ENCODE measurements at places on chromosomes 5 and 9.

DNA sequence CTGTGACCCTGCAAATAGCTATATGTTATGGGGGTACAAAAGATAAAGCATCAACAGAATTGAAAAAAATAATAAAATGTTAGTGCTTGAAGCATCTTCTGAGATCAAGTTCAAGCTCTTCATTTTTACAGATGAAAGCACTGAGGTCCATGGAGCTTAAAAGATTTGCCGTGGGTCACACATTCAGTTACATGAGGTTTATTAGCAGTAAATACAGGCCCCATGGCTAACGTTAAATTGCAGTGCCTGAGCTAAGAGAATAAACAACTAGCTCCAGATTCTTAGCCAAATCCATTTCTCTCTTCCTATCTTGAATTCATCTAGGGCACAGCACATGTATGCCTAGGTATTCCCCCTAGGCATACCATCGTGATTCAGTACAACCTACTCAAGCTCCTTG lies 2052.7 kb upstream of the C9orf72 start:
- H3K36me3 ChIP-seq = no peaks in the 10 kb centered on the region
- DNase-seq = no peak
- H3K27ac ChIP-seq = no peak overlapping the region
- H3K27me3 ChIP-seq = no peaks in the 10 kb centered on the region
- H3K4me1 ChIP-seq = no peaks in the 10 kb centered on the region

DNA sequence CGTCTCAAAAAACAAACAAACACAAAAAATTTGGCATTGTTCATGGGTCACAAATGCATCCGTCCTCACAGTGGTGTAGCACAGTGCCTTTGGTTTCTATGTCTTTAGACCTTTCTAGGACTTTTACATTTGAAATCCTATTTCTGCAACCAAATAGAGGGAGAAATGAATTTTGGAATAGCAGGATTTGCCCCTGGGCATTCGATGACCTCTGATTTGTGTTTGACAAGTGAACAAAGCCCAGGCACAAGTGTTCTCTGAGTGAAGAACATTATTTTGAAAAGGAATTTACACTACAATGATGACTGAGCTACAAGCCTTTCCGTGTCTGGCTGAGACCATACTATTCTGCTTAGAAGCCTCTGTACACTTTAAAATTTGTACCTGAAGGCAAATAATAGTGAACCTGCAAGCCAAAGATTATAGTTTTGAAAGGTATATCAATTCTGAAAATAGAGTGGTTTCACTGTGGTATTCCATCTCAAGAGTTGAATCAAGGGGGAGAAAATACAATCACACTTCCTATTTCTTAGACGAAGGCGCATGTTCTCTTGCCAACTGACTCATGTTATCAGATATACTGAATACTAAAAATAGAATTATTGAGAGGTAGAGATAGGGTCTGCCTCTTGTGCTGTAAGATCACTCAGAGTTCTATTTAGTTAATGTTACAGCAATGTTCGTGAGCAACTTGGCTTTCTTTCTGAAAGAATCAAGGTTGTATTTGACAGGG lies 297.6 kb downstream of the KDM4C start:
- DNase-seq = no peak
- no peak overlapping the region for H3K4me3 ChIP-seq
- H3K36me3 ChIP-seq = peaks cover 7% of the 10 kb centered on the region
- no peaks in the 10 kb centered on the region for H3K27me3 ChIP-seq
- H3K27ac ChIP-seq = no peak overlapping the region

- no peaks in the 10 kb centered on the region for H3K36me3 ChIP-seq
- no peaks in the 10 kb centered on the region for H3K4me1 ChIP-seq
- DNase-seq = no peak
- no peak overlapping the region for H3K27ac ChIP-seq
- H3K4me3 ChIP-seq = no peak overlapping the region
Observed at GRCh38 chr9:91935066-91935749, 14.8 kb downstream of the ROR2 start.

GRCh38 chr9:7147121-7148090 lies 389.6 kb downstream of the KDM4C start:
- no peak overlapping the region for H3K4me3 ChIP-seq
- DNase-seq = no peak
- peaks cover 33% of the 10 kb centered on the region for H3K4me1 ChIP-seq

DNA sequence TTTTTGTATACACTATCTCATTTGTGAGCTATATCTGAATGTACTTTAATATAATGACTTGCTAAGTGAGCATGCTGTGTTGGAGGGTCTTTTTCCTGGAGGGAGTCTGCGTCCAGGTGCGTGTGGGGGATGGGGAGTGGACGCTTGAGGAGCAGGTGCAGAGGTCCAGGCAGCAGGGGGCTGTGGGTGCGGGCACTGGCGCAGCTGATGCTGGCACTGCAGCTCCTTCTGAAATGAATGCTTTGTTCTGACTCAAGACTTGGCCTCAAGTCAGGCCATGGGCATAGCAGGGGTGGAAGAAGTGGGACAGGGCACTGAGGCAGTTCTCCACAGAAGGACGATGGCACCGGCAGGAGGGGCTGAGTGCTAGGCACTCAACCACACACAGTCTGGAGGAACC lies 165.7 kb upstream of the IRX1 start:
- no peaks in the 10 kb centered on the region for H3K36me3 ChIP-seq
- peaks cover 3% of the 10 kb centered on the region for H3K27me3 ChIP-seq
- H3K27ac ChIP-seq = no peak overlapping the region
- H3K4me1 ChIP-seq = no peaks in the 10 kb centered on the region
- no peak overlapping the region for H3K4me3 ChIP-seq

DNA sequence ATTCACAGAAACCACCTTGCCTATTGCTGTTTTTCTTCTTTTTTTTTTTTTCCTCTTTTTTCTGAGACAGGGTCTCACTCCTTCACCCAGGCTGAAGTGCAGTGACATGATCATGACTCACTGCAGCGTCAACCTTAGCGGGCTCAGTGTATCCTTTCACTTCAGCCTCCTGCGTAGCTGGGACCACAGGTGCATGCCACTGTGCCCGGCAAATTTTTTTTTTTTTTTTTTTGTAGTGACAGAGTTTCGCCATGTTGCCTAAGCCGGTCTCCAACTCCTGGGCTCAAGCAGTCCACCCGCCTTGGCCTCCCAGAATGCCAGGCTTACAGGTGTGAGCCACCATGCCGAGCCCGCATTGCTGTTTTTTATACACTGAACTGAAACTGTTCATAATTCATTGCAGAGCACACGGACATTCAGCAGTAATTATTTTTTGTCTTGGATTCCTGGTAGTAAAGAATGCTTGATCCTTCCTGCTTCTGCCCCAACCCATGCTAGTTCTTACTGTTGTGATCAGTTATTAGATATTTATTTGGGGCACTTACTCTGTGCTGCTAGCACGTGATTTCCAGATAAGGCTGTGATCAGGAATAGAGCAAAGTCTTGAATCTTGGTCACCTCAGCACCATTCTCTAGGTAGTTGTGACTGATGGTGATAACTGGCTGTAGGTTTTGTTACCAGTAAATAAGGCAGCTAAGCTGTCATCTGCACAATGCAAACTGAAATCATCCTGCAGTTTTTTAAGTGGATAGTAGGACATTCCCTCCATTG lies 14.0 kb downstream of the MAP3K1 start:
- H3K36me3 ChIP-seq = peaks cover 6% of the 10 kb centered on the region
- DNase-seq = peak; percentile 83
- H3K4me1 ChIP-seq = peaks cover 95% of the 10 kb centered on the region
- H3K27me3 ChIP-seq = no peaks in the 10 kb centered on the region
- peak overlapping the region; percentile 69 for H3K4me3 ChIP-seq

DNA sequence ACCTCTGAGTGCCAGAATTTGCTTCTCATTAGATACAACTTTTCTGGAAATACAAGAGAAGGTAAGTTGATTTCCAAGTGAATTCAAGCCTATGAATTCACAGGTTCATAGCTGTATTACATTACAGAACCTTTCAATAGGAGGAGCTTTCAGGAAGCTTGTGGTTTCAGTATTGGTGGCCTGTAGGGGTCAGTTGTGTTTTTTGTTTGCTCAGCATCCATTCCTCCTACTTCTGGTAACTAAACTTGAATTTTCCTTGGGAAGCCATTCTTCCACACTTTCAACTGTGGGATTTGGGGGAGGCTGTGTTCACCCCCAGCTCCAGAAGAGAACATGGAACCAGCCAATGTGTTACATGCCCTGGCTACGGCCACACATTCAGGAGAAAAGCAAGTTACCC lies 5.6 kb upstream of the CYSTM1 start:
- no peak for DNase-seq
- no peak overlapping the region for H3K4me3 ChIP-seq
- no peak overlapping the region for H3K27ac ChIP-seq
- H3K4me1 ChIP-seq = peaks cover 7% of the 10 kb centered on the region
- H3K36me3 ChIP-seq = no peaks in the 10 kb centered on the region
- H3K27me3 ChIP-seq = no peaks in the 10 kb centered on the region

GRCh38 chr5:134141331-134142050 lies 27.0 kb downstream of the TCF7 start:
- DNase-seq = peak; percentile 41
- H3K36me3 ChIP-seq = peaks cover 78% of the 10 kb centered on the region
- H3K27ac ChIP-seq = peak overlapping the region; percentile 3
- no peak overlapping the region for H3K4me3 ChIP-seq

GRCh38 chr5:179215576-179215975 lies 129.7 kb downstream of the ADAMTS2 start:
- no peak overlapping the region for H3K4me3 ChIP-seq
- no peaks in the 10 kb centered on the region for H3K27me3 ChIP-seq
- H3K27ac ChIP-seq = no peak overlapping the region
- no peak for DNase-seq

GRCh38 chr9:121557581-121558447 lies 58.2 kb upstream of the GGTA1 start:
- H3K4me1 ChIP-seq = peaks cover 5% of the 10 kb centered on the region
- no peak overlapping the region for H3K4me3 ChIP-seq
- peak; percentile 50 for DNase-seq
- no peaks in the 10 kb centered on the region for H3K36me3 ChIP-seq
- no peak overlapping the region for H3K27ac ChIP-seq
- no peaks in the 10 kb centered on the region for H3K27me3 ChIP-seq

GRCh38 chr5:11564706-11565105 lies 339.5 kb downstream of the CTNND2 start:
- no peaks in the 10 kb centered on the region for H3K36me3 ChIP-seq
- DNase-seq = no peak
- no peak overlapping the region for H3K27ac ChIP-seq
- H3K27me3 ChIP-seq = no peaks in the 10 kb centered on the region
- no peaks in the 10 kb centered on the region for H3K4me1 ChIP-seq
- no peak overlapping the region for H3K4me3 ChIP-seq

- no peaks in the 10 kb centered on the region for H3K36me3 ChIP-seq
- H3K4me1 ChIP-seq = no peaks in the 10 kb centered on the region
- H3K27me3 ChIP-seq = peaks cover 4% of the 10 kb centered on the region
- DNase-seq = peak; percentile 24
- H3K4me3 ChIP-seq = no peak overlapping the region
Observed at GRCh38 chr9:99296291-99296951, 74.3 kb downstream of the SEC61B start.

- no peak overlapping the region for H3K27ac ChIP-seq
- DNase-seq = no peak
- H3K36me3 ChIP-seq = peaks cover 38% of the 10 kb centered on the region
- H3K4me3 ChIP-seq = no peak overlapping the region
Observed at GRCh38 chr9:133054966-133055365, 6.8 kb upstream of the CEL start.

GRCh38 chr5:35436400-35437057 lies 181.1 kb upstream of the SPEF2 start:
- H3K4me3 ChIP-seq = no peak overlapping the region
- no peaks in the 10 kb centered on the region for H3K4me1 ChIP-seq
- H3K27me3 ChIP-seq = peaks cover 46% of the 10 kb centered on the region
- peak; percentile 10 for DNase-seq
- H3K27ac ChIP-seq = no peak overlapping the region

- peaks cover 3% of the 10 kb centered on the region for H3K27me3 ChIP-seq
- H3K27ac ChIP-seq = no peak overlapping the region
- no peak overlapping the region for H3K4me3 ChIP-seq
- no peaks in the 10 kb centered on the region for H3K4me1 ChIP-seq
Observed at GRCh38 chr5:107219993-107220392, 450.7 kb downstream of the EFNA5 start.

GRCh38 chr5:18105449-18105848 lies 471.2 kb downstream of the TAF11L14 start:
- H3K4me1 ChIP-seq = no peaks in the 10 kb centered on the region
- no peak for DNase-seq
- H3K27ac ChIP-seq = no peak overlapping the region
- H3K4me3 ChIP-seq = no peak overlapping the region
- no peaks in the 10 kb centered on the region for H3K27me3 ChIP-seq

DNA sequence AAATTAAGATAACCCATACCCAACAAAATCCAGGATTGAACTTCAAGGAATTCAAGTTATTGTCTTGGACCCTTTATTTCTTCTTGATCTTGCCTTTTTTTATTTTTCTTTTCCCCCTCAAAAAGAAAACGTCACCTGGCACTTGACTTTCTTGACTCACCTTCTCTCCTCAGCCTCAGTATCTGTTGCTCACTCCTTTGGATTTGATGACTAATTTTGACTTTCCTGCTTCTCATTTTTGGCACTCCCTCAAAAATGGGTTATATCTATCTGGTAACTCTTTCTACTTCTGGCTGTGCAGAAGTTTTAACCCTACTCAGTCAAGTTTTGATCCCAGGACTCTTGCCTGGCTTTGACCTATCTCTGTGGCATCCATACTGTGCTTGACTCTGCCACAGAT lies 66.6 kb upstream of the SPATA31D4 start:
- no peak for DNase-seq
- no peaks in the 10 kb centered on the region for H3K4me1 ChIP-seq
- no peaks in the 10 kb centered on the region for H3K27me3 ChIP-seq
- H3K36me3 ChIP-seq = no peaks in the 10 kb centered on the region
- no peak overlapping the region for H3K27ac ChIP-seq

GRCh38 chr5:81908044-81908443 lies 63.8 kb upstream of the ATG10 start:
- no peak for DNase-seq
- no peaks in the 10 kb centered on the region for H3K36me3 ChIP-seq
- H3K27ac ChIP-seq = no peak overlapping the region
- H3K4me3 ChIP-seq = no peak overlapping the region
- H3K27me3 ChIP-seq = no peaks in the 10 kb centered on the region

GRCh38 chr5:1470762-1471211 lies 25.5 kb upstream of the SLC6A3 start:
- DNase-seq = no peak
- H3K27me3 ChIP-seq = no peaks in the 10 kb centered on the region
- peaks cover 22% of the 10 kb centered on the region for H3K36me3 ChIP-seq
- H3K4me3 ChIP-seq = no peak overlapping the region

DNA sequence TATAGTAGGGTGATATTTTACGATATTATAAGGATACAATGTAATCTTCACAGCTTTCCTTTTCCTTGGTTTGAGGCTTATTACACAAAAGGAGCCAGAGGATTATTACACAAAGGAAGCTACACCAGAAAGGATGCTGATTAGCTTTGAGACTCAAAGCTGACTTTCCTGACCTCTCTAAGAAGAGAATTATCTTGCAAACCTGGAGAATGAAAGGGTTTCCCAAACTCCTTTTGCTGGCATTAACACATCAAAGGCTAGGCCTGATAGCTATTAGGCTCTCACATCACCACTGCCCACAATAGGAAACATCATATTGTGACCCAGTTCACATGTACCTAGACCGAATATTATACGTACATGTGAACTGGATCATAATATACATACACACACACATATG lies 34.2 kb upstream of the CHD1 start:
- no peak for DNase-seq
- H3K36me3 ChIP-seq = no peaks in the 10 kb centered on the region
- no peaks in the 10 kb centered on the region for H3K4me1 ChIP-seq
